LHCN-M2 (cell line): ENCODE measurements at places on chromosomes 1 and 21.

DNA sequence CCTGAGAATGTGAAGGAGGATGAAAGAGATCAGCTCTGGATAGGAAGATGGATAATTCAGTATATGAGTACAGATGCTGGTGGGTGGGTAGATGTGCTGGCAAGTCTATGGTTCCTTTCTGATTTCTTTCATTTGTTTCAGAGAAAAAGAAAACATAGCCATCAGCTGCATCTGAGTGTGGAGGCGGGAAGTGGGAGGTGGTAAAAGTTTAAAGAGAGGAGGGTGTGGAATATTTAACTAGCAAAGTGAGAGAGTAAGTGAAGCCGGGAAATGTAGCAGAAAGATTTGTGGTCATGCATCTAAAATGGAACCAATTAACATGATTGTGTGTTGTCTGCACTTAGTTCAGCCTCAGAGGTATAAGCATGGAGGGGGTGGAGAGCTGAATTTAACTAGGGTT, 16.4 kb downstream of the RPE65 start:
- no peak for DNase-seq

DNA sequence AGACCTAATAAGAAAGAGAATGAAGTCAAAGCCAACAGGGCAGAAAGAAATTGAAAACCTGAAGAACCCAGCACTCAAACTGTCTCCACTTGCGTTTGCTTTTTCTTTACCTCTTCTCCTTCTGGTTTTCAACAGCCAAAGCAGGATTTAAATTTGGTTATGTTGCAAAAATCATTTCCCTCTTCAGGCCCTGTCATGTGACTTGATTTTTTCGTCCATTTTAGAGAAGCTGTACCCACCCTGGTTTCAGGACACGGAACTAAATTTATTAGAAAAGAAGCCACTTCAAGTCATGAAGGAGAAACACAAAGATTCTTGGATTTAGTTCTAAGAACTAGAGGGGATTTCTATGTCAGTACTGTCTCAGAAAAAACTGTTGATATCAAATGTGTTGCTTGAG, 1.0 kb upstream of the SYNJ1 start:
- DNase-seq: no peak

- no peak for DNase-seq
Observed at GRCh38 chr1:170145061-170145460, 698 bp upstream of the NTMT2 start.

DNA sequence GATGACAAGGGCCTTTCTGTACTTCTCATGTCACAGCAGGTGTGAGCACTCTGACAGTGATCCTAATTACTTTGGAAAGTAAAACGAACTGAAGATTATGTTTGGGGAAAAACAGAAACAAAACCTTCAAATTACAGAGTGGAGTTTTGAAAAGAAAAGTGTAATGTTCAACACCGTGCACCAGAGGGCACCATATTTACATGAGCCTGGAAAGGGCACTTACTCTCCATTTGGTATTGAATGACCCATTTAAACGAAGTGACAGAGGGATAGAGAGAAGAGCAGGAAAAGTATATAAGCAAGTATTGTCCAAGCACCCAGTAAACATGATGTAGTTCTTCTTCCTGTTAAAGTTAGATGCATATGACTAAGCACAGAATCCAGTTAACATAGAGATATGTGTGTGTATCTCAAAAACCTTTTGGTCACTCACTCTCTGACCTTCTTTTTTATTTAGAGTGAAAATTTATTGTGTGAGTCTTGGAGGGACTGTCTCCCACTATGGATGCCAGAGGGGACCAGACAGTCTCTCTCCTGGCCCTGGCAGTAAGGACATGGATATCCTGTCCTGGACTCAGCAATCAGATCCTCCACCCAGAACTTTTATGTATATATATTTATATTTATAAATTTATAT, 3.8 kb upstream of the RGSL1 start:
- DNase-seq: peak; percentile 55

DNA sequence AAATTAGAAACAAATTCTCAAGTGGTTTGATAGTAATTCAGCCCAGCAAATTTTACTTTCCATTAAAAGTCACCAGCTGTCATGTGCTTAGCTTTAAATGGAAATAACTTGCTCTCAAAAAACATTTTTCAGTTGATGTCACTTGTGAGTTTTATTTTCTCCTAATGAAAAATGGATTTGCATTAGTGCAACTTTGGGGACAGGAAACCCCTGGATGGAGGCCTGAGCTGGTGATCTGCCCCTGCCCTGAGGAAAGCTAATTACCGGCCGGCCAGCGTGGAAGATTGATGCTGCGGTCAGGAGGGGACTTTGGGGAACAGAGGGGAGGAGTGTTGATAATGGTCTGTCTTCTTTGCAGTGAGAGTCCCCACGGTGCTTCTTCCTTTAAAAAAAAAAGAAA, 66.8 kb upstream of the ANGPTL1 start:
- no peak for DNase-seq

DNA sequence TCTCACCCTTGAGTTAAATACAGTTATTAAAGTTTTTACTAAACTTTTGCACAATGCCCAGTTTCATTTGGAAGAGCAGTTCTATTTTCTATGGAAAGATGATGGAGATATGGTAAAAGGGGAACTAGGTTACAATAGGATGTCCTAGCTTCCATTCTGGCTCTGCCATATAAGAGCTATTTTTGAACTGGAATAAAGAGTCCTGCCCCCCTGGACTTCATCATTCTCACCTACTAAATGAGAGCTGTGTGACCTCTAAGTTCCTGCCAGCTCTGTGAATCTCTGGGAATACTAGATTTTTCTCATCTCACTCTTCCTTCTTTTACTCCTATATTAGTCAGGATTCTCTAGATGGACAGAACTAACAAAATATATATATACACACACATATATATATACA, 106.3 kb downstream of the PRRX1 start:
- DNase-seq: no peak

GRCh38 chr1:41394369-41394744, 33.1 kb downstream of the FOXO6 start:
- no peak for DNase-seq

- peak; percentile 86 for DNase-seq
Observed at GRCh38 chr1:72635719-72636118, 353.4 kb upstream of the NEGR1 start.

DNA sequence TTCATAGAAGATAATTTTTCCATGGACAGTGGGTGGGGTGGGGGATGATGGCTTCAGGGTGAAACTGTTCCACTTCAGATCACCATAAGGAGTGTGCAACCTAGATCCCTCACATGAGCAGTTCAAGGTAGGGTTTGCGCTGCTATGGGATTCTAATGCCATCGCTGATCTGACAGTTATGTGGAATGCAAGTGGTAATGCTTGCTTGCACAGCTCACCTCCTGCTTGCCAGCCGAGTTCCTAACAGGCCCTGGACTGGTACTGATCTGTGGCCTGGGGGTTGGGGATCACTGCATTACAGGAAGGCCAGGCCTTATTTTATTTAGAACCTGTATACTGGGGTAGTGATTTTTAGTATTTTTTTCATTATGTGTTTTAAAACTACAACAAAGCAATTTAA, 22.0 kb downstream of the MAN1A2 start:
- no peak for DNase-seq

DNA sequence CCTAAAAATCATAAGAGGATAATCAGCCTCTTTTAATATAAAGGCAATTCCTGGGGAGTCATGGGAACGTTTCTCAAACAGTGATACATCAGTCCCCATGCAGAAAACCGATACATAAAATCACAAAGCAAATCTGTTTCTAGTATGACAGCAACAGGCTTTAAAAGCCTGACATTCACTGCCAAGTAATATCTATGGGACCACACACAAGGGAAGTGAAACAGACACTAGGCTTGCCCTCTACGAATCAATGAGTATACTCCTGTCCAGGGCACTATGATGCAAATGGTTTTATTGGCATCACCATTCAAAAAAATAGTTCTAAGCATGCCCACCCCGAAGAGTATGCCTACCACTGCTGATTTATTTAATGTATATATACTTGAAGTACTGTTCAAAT, 54.4 kb downstream of the TIAM1 start:
- DNase-seq: no peak

DNA sequence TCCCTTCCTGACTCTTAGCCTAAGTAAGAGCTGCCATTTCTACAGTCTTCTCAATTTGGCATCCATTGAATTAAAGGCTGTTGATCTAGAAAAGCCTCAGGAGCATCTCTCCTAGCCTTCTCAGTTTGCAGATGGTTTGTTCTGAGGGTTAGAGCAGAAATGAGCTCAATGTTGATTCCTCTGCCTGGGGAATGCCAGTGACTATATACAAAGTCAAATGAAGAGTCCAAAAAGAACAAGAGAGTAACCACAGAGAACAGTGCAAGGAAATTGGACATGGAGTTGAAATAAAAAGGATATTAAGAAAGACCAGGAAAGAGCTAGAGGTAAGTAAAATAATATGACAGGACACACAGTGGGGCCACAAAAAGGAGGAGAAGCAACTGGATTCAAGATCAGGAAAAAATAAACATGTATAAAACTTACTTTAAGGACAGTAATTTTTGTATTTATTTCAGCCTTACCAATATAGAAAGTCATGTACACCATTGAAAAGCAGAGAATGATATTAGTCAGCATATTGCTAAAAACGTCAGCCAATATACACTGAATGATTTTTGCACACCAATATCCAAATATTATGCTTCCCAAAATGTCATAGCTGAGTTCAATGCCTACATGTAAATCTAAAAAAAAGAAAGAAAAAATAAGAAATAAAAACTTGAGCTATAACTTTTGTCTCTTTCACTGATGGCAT, 21.3 kb downstream of the SLC9C2 start:
- DNase-seq: no peak

GRCh38 chr21:31284797-31285397, 59.2 kb downstream of the TIAM1 start:
- DNase-seq: peak; percentile 63

GRCh38 chr1:51442198-51442597, 76.9 kb downstream of the EPS15 start:
- no peak for DNase-seq

DNA sequence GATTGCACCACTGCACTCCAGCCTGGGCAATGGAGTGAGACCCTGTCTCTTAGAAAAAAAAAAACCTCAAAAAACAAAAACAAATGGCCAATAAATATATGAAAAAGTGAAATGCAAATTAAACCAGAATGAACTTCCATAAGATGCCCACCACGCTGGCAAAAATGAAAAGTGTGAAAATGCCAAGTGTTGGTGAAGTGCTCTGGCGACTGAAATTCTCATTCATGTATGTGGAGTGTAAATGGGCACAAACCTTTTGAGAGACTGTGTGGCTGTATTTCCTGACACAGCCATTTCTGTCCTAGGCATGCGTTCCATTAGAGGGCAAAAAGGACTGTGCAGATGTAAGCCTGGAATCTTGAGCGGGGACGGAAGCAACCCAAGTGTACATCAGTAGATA, 18.3 kb downstream of the YBEY start:
- DNase-seq: no peak

DNA sequence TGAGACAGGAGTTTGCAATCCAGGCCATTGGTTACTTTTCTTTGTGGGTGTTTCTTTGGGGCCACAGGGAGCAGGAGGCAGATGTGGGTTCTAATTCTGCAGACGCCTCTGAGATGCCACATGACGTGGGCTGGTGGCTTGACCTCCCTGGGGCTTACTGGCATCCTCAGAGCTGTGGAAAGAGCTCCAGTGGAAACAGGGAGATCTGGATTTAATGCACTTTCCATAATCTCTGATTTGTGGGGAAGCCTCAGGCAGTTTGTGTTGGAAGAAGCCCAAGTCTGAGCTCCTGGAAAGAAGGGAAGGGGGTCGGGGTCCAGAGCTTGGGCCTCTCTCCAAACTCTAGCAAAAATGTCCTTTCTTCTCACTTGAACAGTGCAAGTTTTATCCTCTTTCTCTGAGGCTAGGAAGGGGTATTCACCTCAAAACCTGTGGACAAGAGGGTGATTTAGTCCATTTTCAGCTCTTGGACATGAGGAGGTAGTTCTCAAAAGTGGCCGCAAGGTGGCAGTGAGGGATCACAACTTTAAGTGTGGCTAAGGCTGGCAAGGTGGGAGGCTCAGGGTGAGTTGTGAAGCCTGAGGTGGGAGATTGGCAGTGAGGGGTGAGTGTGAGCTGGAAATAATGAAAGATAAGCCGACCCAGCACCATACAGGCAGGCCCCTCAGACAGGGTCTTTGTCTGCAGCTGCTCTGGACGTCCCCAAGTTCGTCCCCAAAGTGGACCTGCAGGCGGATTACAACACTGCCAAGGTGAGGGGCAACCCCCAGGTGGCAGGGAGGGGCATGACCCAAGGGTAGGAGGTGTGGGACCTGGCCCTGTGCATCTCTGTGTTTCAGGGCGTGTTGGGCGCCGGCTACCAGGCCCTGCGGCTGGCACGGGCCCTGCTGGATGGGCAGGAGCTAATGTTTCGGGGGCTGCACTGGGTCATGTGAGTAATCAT, 9.2 kb downstream of the IKBKE start:
- peak; percentile 67 for DNase-seq

GRCh38 chr1:225460737-225461532, 33.1 kb upstream of the LBR start:
- DNase-seq: no peak

- no peak for DNase-seq
Observed at GRCh38 chr1:17441993-17442357, 2.5 kb upstream of the RCC2 start.

GRCh38 chr1:203038891-203039608, 12.8 kb downstream of the PPFIA4 start:
- peak; percentile 80 for DNase-seq

DNA sequence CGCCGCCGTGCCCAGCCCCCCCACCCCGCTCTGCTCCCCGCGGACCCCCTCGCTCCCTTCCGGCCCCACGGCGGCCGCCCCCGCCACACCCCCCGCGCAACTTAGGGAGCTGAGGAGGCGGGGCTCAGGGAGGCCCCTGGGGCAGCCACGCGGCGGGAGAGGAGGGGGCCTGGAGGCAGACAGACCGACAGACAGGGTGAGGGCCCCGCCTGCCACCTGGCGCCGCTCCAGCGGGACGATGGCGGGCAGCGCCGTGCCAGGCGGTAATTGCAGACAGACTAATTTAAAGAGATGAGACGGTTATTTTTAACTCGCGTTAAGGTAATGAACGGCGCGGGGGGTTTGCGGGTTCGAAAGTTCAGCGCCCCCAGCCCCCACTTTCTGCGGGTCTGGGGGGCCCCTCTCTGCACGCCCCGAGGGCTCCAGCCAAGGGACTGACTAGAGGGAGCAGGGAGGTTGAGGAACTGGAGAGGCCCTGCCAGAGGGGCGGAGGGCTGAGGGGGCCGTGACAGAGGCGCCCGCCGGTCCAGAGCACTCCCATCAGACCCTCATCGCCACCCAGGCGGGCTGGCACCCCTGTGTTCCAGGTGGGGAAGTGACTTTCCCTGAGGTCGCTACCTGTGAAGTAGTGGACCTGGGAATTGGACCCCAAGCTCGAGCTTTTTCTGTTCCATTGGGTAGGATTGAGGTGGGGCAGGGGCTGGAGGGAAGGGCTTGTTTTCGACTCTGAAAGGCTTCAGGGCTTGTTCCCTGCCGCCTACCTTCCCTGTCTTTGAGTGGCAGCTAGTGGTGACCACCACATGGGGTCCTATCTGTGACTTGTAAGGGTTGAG, 5.4 kb downstream of the FOXO6 start:
- DNase-seq: no peak

- no peak for DNase-seq
Observed at GRCh38 chr1:65921446-65921845, 128.8 kb downstream of the PDE4B start.

- peak; percentile 84 for DNase-seq
Observed at GRCh38 chr1:115251856-115252255, 86.2 kb downstream of the NGF start.
